Large intestine (tissue), 12 donors: ENCODE measurements at places on chromosomes 7 and 10. TPM values are rescaled to one million over a fixed set of nuclear protein-coding genes. Genes with fewer than 3 reads are reported as not detected.

DNA sequence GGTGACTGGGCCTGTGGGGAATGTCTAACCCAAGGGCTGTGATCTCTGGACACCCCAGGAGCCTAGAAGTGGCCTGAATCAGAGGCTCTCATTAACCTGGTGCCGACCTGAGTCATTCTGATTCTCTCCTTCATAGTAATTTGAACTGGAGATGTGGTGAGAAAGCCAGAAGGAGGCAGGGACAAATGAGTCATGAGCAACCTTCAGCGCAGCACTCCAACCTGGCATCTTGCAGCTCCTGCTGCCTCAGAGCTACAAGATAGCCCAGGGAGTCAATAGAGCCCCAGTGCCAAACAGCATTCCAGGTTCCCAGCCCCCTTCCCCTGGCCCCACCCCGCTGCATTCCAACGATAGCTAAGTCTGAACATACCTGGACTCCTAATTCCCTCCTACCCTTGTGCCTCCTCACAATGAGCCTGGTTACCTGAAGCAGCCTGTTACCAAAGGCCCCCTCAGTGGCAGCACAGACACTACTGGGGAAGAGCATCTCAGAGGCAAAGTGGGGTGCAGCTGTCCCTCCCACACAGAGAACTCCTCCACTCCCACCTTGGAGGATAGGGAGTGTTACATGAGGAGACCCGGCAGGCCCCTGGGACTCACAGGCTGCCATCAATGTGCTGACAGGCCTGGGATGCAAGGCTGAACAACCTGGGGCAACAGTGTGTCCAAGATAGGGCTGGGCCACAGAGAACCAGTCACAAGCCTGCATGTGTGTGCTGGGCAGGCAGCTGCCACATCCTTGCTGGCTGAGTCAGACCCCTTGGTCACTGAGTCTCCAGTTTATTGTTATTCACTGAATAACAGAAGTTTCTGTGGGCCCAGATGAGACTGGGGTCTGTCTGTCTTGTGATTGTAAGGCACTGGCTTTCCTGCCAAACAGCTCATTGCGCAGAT, 76.8 kb upstream of the LEP start:
- DNase-seq, result no peak

DNA sequence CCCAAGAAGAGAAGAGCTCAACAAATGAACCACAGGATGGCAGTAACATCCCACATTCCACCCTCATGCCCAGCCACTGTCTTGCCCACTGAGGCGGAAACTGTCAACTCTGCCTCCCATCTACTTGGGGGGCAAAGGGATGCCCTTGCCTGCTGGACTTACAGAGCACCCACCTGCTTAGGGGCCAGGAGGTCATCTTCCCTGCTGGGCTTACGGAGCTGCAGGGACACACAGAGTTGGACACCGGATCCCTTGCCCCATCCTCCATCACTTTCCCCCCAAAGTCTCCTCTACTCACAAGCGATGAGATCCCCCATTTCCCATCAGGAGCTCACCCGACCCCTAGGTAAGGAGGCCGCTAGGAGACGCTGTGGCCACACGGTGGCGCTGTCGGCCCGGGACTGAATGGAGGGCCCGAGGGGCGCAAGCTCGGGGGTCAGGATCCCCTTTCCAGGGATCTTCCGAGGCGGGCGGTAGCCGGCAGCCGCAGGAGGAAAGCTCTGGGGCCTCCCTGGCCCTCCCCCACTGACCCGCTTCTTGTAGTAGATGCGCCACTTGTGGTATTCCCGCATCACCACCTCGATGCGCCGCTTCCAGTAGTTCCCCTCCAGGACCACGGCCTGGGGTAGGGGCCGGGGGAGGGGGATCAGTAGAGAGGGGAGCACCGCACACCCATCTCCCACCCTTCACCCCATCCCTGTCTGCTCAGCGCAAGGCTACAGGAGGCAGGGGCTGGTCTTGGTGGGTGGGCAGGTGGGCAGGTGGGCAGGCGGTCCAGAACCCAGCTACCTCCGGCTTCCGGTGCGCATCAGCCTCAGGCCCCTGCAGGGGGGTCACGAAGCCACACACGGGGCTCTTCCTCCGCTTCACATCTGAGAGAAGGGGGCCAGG, 17.3 kb downstream of the MLXIPL start:
- DNase-seq, result peak; percentile 38

- no peak for DNase-seq
Measured at GRCh38 chr7:25529320-25529719, 301.0 kb upstream of the NPVF start.

DNA sequence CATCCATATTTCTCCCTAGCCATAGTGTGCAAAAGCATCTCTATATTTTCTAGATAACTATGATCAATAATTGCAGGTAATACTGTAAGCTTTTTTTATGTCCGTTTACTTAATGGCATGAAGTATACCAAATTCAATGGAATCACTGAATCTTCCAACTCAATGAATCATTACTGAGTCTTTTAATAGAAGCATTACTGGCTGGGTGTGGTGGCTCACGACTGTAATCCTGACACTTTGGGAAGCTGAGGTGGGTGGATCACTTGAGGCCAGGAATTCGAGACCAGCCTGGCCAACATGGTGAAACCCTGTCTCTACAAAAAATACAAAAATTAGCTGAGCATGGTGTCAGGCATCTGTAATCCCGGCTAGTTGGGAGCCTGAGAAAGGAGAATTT, 372.5 kb downstream of the BMPER start:
- DNase-seq, result no peak

- DNase-seq, result no peak
Measured at GRCh38 chr10:47449102-47449978, 34.6 kb downstream of the ANXA8 start.

DNA sequence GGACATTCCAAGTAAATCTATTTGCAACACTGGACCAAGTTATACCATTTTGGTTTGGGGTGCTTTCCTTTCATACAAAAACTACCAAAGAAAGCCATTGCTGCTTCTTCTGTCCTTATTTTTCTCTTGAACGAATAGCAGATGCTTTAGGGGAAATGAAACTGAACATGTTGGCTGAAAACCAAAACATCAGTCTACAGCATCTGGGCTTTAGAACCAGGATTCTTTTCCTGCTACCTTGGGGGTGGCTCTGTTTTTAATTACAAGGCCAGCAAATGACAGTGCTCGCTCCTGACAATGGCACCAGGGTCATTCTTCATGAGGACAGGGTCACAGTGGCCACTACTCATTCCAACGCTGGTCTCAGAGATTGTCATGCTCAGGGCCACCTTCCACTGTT, 80.3 kb downstream of the WDR11 start:
- DNase-seq, result no peak

DNA sequence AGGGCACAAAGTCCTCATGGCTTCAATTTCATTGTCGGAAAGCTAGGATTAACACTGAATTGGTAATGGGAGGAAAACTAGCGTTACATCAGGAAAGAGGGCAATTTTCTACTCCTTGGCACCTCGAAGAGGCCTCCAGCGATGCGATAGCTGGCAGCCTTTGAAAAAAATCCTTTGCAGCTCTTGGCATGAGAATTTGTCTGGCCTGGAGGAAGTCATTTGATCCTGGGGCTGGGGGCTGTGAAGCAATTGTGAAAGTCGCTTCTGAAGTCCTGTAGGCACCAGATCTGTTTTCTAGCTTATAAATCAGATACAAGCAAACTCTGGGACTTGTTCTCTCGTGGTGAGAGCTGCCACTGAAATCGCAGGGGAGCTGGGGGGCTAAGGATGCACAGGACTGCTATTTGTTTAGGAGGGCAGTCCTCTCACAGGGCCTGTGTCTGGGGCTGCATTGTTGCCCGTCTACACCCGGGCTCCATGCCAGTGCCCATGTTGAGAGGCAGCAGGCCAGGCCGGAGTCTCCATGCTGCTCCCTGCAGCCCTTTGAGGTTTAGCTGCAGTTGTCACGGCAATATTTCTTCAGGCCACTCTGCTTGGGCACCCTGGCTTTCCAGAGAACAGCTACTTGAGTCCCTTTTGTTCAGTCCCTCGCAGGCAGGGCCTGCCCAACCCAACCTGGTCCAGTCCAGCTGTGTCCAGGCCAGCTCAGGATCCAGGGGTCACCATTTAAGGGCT, 206.8 kb upstream of the LYZL1 start:
- no peak for DNase-seq

- DNase-seq, result no peak
Measured at GRCh38 chr7:37440738-37441385, 7.8 kb downstream of the ELMO1 start.

GRCh38 chr7:137655804-137656203, 191.0 kb downstream of the DGKI start:
- no peak for DNase-seq

- DNase-seq, result no peak
Measured at GRCh38 chr7:25847336-25848070, 304.5 kb upstream of the NFE2L3 start.

DNA sequence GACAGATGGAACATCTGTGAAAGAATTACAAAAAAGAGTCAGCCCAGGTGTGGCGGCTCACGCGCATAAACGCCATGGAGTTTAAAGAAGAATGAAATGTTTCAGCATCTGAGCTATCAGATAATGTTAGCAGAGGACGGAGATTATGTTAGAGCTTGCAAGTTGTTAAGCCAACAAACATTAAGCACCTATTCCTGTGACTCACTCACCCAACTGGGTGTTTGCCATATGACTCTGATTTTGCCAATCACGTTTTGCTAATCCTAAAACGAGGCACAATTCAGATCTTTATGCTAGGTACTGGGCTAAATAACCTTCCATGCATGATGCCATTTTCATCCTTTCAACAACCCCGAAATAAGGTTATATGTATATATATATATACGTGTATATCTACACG, 29.0 kb upstream of the CCNY start:
- no peak for DNase-seq

DNA sequence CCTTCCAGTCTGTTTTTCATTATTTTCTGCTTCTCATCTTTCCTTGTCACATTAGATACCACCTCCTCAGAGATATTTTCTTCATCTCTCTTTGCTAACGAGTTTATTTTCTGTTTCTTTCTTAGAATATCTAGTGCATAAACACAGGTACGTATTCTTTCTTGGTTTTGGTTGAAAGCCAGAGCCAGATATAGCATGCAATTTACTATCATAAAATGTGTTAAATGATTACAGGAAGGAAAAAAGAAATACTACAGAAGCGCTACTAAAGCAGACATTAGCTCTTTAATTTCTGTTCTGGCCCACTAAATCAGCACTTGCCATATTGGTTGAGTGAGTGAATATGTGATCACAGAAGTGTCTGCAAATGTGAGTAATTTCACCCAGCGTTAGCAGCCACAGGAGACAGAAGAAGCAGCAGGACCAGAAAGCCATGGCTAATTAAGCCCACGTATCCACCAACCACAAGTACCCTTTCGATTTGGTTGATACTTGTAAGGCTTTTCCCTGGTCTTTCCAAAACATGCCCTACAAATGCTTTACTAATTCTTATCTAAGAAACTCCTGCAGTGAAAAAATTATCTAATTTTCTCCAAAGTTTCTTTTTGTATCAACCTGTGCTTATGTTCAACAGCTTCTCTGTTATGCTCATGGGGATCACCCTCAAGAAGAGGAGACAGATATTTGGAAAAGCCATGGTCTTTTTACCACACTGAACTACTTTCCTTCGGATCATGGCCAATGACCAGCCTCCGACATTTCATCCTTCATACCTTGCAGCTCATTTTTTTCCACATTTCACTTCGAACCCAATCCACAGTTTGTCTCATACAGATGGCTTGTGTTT, 23.1 kb upstream of the MACC1 start:
- DNase-seq, result no peak

DNA sequence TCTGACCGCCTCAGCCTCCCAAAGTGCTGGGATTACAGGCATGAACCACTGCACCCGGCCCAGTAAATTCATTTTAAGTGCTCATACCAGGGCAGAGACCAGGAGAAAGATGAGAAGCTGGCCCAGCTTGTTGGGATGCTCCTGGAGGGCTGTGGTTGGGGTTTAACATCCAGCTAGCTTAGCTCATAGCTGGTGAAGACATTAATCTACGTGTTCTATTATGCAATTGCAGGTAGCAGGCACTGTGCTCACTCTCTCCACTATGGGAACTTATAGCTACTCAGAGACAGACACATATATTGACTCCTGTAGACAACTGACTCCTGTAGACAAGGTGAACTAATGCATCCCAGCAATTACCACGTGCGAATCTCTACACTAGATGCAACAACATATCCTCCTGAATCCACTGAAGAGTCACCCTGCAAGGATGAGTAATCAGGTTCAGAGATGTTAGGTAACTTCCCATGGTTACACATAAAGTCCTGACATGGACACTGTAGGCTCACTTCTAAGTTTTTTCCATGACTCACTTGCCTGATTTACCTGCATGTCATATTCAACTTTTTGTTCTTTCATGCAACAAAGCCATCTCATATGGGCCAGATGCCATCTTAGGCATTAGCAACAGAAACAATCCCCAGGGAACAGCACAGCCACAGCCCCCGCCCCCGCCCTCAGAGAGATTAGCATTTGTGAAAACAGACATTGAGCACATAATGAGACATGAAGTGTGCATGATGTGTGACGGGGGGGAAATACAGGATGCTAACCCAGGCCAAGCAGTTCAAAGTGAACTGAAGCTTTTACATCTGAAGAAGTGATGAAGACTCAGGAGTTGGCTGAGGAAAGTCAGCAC, 37.2 kb downstream of the ERLIN1 start:
- no peak for DNase-seq

DNA sequence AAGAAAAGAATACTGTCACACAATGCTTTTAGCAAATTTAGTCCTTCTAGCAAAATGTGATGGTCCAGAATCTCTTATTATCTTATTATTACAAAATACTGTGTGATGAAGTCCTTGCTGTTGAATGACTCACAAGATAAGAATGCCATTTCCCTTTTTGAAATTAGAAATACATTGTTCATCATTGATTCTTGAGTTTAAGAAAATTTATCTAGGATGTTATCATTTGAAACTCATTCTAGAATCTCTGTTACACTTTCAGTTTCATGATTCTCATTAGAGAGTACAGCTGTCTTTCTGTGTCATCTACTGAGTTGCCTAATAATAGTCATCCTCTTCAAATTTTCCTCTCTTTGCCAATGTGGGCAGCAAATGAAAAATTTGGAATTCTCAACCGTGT, 9.6 kb downstream of the ZKSCAN5 start:
- no peak for DNase-seq

Gene KEL
- polyA plus RNA-seq, result 181 TPM

Gene PAXIP1
- 13.9 TPM for polyA plus RNA-seq

Gene SRRM3
- 5.8 TPM for polyA plus RNA-seq

Gene FLNC
- 53.3 TPM for polyA plus RNA-seq

Gene RSPH10B2
- 0.70 TPM for polyA plus RNA-seq

Gene PAX4
- polyA plus RNA-seq, result 2.8 TPM
